ENCODE measurements at places on chromosomes 12 and 14.

- no peak for DNase-seq
Observed at GRCh38 chr12:54977155-54977554, 7.4 kb downstream of the TESPA1 start.

DNA sequence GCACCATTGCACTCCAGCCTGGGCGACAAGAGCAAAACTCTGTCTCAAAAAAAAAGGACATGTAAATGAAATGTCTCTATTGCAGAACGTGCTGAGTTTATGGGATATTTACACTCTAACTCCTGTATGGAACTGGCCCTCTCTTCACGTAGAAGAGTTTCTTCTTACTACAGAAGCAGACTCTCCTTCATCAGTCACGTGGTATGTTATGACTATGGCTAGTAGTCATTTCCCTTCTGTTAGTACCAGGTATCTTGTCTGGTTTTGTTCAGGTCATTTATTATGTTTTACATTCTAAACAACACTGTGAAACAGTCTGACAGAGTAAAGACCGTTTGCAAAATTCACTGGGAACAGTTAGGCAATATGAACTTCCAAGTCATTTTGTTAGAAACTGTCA lies 20.3 kb downstream of the KNTC1 start:
- no peak for DNase-seq

GRCh38 chr12:64625243-64626077 lies 15.2 kb downstream of the RASSF3 start:
- no peak for DNase-seq

GRCh38 chr12:92123780-92124688 lies 21.6 kb downstream of the BTG1 start:
- DNase-seq, result no peak

GRCh38 chr12:24537083-24537860 lies 411.6 kb downstream of the BCAT1 start:
- DNase-seq, result no peak

GRCh38 chr12:13223179-13223804 lies 26.8 kb downstream of the EMP1 start:
- no peak for DNase-seq

DNA sequence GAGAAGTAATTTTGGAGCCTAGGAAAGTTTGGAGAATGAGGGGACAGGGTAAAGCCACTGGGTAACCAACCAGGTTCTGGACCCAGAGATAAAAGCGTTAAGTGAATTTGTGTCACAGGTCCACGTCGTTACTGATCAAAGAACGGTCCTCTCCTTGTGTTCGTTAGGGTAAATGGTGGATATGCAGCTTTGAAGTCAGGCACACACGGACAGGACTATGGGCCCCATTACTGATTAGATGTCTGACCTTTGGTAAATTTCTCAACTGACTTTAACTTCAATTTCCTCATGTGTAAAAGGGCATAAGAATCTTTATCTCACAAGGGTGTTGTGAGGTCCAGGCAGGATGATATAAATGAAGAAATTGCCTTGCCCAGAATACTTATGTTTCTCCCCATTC lies 76.6 kb downstream of the EMP1 start:
- DNase-seq, result no peak

- DNase-seq, result peak; percentile 24
Observed at GRCh38 chr14:25069879-25070278, 19.9 kb upstream of the STXBP6 start.

- no peak for DNase-seq
Observed at GRCh38 chr12:89969093-89969492, 260.5 kb upstream of the ATP2B1 start.

- DNase-seq, result no peak
Observed at GRCh38 chr12:31582155-31582554, 8.8 kb downstream of the DENND5B start.

DNA sequence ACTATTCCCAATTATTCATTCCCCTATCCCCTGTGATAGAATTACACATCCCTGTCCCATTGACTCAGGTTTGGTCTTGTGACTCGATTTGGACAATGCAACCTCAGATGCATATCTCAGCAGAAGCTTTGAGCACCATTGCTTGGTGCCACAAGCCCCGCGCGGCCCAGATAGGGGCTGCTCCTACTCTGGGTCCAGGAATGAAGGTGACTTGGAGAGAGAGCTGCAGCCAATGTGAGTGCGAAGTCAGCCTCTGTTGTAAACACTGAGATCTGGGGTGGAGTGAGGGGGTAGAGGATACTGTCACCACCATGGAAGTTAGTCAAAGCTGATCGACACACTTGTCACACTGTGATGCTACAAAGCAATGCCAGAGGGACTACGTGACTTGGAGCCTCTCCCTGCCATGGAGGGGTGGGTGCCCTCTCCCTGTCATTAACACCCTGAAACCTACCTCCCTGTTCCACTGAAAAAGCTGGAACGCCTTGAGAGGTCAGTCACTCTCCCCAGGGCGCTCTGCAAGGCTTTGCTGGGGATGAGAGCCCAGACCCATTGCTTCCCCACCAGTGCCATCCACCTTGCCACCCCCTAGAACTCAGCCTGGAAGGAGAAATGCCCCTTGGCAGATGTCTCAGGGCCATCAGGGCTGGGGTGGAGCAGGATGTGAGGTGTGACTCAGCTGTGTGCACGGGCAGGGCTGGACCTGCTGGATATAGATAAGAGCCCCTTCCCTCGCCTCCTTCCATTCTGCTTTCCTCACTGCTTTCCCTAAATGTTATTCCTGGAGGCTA lies 6.6 kb upstream of the PLEK2 start:
- no peak for DNase-seq

DNA sequence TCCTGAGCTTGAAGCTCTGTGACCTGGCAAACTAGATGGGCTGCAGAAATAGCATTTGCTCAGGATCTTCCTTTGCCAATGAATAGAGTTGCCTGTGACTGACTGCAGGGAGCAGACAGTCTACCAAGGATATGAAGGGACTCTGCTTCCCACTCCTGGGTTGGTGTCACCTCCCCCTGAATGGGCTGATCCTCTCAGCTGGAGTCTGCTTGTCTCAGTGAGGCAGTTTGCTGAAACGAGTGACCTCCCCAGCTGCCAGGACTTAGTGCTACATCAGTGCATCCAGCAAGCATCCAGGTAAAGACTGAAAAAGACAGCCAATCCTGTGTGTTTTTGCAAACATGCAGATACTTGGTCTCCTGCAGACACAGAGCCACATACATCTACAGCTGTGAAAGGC lies 28.5 kb downstream of the PAH start:
- DNase-seq, result peak; percentile 29

DNA sequence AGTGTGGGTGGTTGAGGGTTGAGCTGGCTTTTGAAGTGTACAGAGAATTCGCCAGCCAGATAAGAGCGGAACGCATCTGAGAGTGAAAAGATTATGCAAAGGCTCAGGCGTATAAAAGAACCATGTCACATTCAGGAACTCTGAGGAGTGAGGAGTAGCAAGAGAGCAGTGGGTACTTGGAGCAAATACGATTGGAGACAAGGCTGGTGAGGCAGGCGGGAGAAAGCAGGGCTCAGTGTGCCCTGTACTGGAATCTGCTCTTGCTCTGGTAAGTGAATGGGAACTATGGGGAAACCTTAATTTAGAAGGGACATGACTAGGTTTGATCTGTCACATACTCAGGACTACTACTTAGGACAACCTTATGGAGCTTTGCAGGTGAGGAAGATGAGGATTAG lies 87.0 kb downstream of the PTPRB start:
- DNase-seq, result no peak

DNA sequence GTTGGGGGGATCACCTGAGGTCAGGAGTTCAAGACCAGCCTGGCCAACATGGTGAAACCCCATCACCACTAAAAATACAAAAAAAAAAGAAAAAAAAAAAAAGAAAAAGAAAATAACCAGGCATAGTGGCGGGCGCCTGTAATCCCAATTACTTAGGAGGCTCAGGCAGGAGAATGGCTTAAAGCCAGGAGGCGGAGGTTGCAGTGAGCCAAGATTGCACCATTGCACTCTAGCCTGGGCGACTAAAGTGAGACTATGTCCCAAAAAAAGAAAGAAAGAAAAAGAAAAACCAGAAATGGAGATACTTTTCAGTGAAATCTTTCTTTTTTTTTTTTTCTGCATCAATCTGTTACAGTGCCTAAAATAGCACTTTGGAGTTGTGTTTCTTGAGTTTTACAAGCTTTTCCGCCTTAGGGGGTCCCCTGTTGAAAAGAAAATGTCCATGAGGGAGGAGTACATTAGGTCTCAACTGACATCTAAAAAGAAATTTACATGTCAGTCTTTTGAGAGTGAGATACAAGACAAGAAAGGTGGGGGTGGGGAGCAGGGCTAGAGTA lies 82.9 kb upstream of the VASH1 start:
- DNase-seq, result no peak

DNA sequence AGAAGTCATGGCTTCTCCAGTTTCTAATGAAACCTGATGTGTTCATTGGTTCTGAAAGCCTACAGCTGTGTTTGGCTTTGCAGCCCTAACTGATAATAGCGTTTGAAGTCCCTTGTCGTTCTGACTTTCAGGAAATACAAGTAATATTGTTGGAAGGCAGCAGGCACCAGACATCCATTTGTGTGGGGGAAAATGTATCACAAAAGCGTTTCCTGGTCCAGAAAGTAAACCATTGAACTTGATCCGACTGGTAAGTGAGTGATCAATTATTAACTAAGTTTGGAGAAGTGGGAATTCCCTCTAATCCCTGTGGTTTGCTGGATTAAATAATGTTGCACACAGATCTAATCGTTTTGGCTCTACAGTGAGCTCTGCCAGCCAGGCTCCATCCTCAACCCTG lies 77.3 kb upstream of the LTA4H start:
- DNase-seq, result no peak

DNA sequence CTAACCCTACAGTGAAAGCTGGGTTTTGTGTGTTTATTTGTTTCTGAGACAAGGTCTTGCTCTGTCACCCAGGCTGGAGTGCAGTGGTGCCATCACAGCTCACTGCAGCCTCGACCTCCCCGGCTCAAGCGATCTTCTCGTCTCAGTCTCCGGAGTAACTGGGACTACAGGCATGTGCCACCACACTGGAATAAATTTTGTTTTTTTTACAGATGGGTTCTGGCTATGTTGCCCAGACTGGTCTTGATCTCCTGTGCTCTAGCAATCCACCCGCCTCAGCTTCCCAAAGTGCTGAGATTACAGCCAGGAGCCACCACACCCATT lies 26.4 kb downstream of the TBX3 start:
- DNase-seq, result no peak

Measured in NCI-H82 (cell line).